Retina (tissue), 1 donor: ENCODE measurements at places on chromosomes 11 and 22.

- DNase-seq = peak; percentile 21
Observed at GRCh38 chr11:14537134-14537599, 17.0 kb upstream of the PSMA1 start.

GRCh38 chr22:32967386-32968101, 90.6 kb downstream of the SYN3 start:
- no peak for DNase-seq

DNA sequence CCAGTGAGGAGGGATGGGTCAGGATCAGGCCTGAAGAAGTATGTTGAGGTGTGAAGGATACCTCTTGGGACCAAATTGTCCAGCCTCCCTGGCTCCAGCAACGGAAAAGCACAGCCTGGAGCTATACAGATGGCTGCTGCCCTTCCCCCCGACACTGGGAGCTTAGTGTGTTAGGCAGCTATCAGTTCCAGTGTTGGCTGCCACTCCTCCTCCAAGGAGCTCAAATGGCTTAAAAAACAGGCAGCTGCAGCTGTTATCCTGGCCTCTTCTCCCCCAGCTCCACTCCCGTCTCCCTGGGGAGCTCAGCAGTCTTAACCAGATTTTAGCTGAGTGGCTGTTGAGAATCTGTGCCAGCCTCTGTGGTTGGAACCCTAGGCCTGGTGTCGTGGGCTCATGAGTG, 225.0 kb downstream of the JRKL start:
- no peak for DNase-seq

DNA sequence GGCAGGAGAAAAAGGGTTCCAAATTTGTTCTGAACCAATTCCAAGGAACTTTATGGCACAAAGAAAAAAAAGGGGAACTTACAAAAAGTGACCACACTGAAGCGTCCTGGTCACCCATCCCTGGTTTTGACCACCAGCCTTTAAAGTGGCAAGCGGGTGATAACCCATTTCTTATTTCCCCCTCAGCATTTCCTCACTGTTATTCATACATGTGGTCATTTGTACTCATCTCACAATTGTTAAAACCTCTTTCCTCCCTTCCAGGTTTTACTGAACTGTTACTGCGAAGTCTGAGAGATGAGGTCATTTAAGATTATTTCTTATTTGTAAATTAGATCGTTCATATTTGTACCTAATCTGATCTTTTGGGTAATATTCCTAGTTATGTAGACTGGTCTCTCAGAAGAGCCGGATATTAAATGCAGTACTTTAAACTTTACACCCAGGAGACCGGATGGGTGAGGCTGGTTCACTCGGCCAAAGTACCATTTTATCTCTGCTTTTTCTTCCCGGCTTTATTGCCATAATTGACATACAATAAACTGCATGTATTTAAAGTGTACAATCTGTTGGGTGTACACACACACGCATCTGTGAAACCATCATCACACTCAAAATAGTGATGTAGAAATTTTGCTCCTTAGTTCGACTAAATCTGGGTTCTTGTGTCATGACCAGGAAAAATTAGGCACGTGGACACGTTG, 47.0 kb downstream of the CDPF1 start:
- no peak for DNase-seq

DNA sequence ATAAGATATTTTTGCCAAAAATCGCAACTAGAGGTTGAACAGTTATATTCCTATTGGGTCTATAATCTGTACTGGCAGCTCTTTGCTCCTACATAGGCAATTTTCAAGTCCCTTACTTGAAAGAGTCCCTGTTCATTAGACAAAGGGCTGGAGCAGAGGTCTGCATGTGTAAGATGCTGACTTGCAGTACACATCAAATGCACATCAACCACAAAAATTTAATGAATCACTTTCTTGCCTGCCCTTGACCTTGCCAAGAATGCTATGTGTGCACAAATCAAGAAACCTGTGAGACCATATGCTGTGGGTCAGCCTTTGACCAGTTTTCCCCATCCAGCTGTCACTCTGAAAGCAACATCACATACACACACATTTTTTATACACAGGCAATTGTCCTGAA, 661.5 kb downstream of the LRRC4C start:
- DNase-seq = peak; percentile 10

GRCh38 chr11:95045812-95046211, 3.4 kb upstream of the KDM4F start:
- DNase-seq = no peak

DNA sequence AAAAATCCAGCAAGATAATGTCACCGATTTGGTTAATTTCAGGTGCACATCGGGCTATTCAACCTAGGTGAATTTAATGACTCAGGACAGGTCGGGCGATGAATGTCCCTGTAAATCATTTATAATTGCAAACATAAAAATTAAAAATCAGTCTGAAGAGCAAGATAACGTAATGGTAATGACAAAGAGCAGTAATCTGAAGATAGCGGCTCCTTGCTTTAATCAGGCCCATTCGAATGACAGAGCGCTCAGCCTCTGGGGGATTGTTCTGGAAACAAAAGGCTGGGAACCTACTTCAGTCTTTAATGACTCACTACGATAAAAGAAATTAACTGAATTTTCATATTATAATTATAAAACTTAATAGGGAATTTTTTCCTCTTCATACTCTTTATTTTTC, 61.3 kb downstream of the RCN1 start:
- DNase-seq = peak; percentile 28

- no peak for DNase-seq
Observed at GRCh38 chr11:64376071-64376470, 17.1 kb downstream of the RPS6KA4 start.

DNA sequence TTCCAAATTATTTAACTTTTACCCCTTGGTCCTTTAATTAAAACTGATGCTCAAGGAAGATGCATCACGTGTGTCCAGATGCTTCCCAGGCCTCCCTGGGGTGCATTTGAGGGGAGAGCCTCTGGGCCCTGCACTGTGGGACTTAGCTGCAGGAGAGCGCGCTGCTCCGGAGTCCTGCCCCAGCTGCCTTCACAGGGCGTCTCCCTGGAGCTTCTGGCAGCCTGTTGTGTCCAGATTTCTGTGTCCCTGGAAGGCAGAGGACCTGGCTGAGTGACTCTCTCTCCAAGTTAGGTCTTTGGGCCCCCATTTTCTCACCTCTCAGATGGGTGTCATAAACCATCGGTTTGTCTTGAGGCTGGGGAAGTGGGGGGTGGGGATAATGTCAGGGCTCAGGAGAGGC, 3.0 kb downstream of the ARHGAP8 start:
- no peak for DNase-seq

DNA sequence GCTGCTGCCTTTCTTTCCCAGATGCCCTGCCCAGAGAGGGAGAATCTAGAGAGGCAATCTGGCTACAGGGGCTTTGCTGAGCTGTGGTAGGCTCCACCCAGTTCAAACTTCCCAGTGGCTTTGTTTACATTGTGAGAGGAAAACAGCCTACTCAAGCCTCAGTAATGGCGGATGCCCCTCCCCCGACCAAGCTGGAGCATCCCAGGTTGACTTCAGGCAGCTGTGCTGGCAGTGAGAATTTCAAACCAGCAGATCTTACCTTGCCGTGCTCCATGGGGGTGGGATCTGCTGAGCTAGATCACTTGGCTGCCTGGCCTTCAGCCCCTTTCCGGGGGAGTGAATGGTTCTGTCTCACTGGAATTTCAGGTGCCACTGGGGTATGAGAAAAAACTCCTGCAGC, 12.2 kb downstream of the BDNF start:
- DNase-seq = no peak

DNA sequence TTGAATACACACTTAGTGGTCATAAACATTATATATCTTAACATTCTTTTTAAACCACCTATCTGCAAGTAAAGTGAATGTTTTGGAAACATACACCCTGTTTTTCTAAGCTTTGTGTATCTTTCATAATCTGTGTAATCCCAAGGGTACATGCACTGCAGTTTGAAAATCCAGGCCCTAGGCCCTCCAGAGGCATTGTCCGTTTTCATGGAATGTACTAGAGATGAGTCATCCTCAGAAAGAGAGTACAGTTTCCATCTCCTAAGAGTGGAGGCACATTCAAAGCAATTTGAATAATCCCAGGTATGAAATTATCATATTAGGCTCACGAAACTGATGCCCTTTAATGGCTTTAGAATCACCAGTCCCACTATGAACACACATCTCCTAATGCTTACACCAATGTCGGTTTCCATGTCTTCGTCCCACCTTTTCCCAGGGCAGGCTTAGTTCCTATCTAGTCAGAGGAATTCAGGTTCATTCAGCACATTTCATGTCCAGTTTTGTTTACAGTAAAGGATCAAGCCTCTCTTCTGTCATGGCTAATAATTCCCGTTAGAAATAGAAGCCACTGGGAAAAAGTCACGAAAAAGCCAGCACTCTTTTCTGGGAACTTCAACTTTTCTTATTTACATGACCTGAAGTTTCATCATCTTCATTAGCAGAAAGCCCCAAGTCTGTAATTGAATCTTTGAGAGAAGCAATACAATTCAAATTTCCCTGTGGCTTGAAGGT, 39.5 kb upstream of the CD44 start:
- no peak for DNase-seq

- DNase-seq = no peak
Observed at GRCh38 chr22:37203354-37204044, 8.8 kb downstream of the SSTR3 start.
